CD4-positive, CD25-positive, alpha-beta regulatory T cell (primary cell): ENCODE measurements at places on chromosomes 5 and 9. TPM values are rescaled to one million over a fixed set of nuclear protein-coding genes. Genes with fewer than 3 reads are reported as not detected.

DNA sequence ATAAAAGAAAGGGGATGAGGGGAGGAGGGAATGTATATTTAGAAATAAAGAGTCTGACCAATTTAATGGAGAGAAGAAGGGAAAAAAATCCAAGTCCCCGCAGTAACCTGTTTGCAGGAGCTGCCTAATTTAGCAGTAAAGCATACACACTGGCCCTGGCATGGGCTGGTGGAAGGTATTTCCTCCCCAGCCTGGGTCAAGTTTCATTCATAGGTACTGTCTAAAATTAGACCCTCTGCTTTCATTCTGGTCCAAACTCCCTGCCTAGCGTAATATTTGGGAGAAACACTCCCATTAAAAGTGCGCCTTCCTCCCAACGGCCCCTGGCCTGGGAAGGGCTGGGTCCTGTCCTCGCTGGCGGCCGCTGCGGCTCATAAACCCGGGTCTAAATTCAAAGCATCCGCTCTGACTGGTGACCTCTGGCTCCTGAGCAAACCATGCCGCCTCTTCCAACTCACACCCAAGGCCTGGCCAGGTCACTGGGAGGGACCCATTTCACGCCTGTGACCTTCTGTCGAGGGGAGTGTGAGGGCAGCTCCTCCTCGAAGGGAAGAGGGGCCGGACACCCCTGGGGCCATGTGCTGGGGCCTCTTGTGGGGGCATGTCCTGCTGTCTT lies 123.2 kb downstream of the FGF18 start:
- no peaks in the 10 kb centered on the region for H3K4me1 ChIP-seq
- DNase-seq: no peak
- no peak overlapping the region for H3K27ac ChIP-seq
- H3K4me3 ChIP-seq: no peak overlapping the region
- H3K27me3 ChIP-seq: no peaks in the 10 kb centered on the region

The AOPEP gene
- 12.9 TPM for total RNA-seq

- H3K27me3 ChIP-seq: no peaks in the 10 kb centered on the region
- H3K4me1 ChIP-seq: no peaks in the 10 kb centered on the region
- H3K27ac ChIP-seq: no peak overlapping the region
- no peak overlapping the region for H3K4me3 ChIP-seq
- H3K36me3 ChIP-seq: no peaks in the 10 kb centered on the region
Measured at GRCh38 chr5:103444333-103445038, 118.1 kb downstream of the NUDT12 start.

The CTXN3 gene
- total RNA-seq: not detected

- H3K27me3 ChIP-seq: no peaks in the 10 kb centered on the region
- H3K36me3 ChIP-seq: no peaks in the 10 kb centered on the region
- no peak overlapping the region for H3K27ac ChIP-seq
- peaks cover 12% of the 10 kb centered on the region for H3K4me1 ChIP-seq
- H3K4me3 ChIP-seq: peak overlapping the region; percentile 61
- peak; percentile 32 for DNase-seq
Measured at GRCh38 chr5:83092619-83093018, 15.3 kb downstream of the XRCC4 start.

The CNTNAP3 gene
- total RNA-seq: not detected
